ENCODE measurements at places on chromosomes 16 and 17. TPM values are rescaled to one million over a fixed set of nuclear protein-coding genes. Genes with fewer than 3 reads are reported as not detected.

DNA sequence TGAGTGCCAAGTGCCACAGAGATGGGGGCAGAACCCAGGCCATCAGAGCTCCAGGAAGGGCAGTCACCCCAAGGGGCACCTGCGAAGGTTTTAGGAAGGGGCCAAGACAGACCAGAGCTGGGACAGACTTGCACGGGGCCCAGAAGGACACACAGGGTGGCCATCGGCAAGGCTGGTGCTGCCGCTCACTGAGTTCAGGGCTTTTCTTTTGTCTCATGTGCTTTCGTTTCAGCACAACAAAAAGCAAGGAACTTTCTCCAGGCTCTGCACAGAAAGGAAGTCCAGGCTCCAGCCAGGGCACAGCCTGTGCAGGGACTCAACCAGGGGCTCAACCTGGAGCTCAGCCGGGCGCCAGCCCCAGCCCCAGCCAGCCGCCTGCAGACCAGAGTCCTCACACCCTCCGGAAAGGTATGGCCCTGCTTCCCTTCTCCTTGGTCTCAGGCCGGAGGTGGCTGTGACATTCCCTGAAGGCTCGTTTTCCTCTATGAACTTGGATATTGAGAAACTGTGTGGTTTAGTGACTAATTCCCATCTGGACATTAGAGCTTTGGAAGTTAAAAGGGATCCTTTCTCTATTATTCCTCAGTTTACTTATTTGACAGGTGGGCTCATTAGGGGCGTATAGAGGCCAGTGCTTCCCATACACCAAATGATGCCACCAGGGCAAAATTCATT is 37.9 kb downstream of the ELAC2 start:
- no peak for DNase-seq

- no peak for DNase-seq
These were observed 14.2 kb upstream of the SLC52A1 start for GRCh38 chr17:5049314-5049841.

GRCh38 chr17:48634493-48635208 is 8.5 kb upstream of the HOXB9 start:
- DNase-seq: no peak

DNA sequence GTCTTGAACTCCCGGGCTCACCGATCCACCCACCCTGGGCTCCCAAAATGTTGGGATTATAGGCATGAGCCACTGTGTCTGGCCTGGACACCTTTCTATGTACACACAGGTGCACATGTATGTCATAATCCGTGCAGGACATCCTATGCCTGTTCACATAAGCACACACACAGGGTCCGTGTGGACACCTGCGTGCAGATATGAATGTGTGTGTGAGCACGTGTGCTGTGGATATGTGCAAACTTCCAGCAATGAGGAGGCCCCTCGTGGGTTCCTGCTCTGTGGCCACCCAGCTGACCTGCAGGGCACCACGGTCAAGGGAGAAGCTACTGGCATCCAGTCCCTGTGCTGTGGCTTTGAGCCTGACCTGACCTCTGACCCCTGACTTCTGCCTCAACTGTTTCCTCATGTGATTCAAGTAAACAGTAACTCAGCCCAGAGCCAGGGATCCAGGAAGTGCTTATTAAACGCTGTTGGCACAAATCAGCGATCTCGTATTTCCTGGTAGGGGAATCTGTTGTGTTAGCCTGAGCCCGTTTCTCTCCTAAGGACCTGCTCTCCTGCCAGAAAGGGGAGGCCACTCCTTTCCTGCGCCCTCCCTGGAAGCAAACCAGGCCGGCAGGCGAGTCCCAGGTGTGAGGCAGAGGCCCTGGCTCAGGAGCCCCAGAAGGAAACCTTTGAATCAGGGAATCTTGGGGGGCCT is 6.5 kb downstream of the CPNE7 start:
- DNase-seq: no peak

DNA sequence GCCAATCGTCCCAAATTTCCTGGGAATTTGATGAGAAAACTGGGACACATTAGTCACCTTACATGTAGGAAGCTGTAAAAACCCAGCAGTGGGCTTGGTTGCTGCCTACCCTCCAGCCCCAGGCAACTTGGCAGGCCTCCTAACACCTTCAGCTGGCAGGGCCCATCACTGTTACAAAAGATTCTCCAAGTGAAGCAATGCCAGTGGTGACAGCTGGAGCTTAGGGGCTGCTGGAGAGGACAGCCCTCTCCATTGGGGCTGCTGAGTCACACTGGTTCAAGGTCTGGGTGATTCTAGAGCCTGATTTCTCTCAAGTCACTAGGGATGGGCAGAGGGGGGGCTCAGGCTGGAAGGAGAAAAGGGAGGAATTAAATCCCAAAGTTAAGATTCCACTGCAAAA is 180.6 kb downstream of the COPRS start:
- DNase-seq: no peak

GRCh38 chr17:62741290-62741689 is 66.8 kb downstream of the MARCHF10 start:
- no peak for DNase-seq

The C17orf113 gene
- 3.7 TPM for total RNA-seq

The PRPSAP1 gene
- total RNA-seq: 44.6 TPM

The KRT24 gene
- not detected for total RNA-seq

The CTRB1 gene
- total RNA-seq: not detected

The GNGT2 gene
- total RNA-seq: 0.31 TPM

Measured in occipital lobe (tissue), 3 donors.